Stimulated activated CD4-positive, alpha-beta T cell treated with anti-CD3 and anti-CD28 coated beads, Interleukin-1b, Interleukin-23, amount 100 ng/mL, for 1 hour (primary cell): ENCODE measurements at places on chromosomes 4 and X.

DNA sequence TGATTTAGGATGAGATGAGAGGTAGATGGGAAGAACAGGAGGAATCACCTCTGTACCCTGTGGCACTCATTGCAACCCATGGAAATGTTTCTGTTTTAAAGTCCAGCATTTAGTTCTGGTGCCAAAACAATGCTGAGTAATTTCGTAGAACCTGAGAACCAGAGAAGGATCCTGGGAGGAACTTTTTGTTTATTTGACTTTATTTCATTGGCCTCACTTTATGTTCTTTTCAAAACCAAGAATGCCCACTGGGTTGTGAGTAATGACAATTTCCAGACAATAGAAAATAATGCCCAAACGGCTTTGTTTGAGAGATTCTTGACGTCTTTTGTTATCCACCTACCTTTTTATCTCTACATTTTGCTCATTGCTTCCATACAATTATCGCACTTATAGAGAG, 111.3 kb downstream of the SHROOM3 start:
- DNase-seq: no peak

DNA sequence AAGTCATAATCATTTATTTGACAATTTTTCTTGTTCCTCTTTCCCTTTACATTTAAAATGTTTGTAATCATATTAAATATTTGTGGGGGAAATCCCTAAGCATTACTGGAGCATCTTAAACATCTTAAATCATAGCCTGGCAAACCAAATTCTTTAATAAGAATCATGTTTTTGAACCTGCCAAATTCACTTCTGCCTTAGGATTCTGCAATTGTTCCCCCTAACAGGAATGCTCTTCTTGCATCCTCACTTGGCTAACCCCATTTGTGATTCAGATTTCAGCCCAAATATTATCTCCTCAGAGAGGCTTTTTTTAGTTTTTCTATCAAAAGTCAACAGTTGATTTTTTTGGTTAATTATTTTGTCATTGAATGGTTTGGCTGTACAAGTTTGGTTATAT, 241.1 kb downstream of the MAPK10 start:
- DNase-seq: no peak

DNA sequence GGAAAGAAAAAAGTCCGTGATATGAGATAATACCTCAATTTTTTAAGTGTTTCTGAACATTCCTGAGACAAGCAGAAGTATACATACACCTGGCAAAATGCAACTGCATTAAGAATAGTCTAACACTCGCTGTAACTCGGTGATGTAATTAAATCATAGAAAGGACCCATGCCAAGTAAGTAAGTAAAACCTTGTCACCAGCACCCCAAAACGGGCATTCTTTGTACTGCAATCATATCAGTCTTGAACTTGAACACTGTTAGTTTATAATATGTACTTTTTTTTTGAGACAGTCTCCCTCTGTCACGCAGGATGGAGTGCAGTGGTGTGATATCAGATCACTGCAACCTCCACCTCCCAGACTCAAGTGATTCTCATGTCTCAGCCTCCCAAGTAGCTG, 47.4 kb downstream of the SMIM14 start:
- no peak for DNase-seq

- DNase-seq: no peak
Observed at GRCh38 chr4:53905941-53906377, 158.4 kb downstream of the CHIC2 start.

- DNase-seq: no peak
Observed at GRCh38 chr4:65193985-65194384, 476.3 kb downstream of the EPHA5 start.

GRCh38 chr4:77762531-77762930, 56.6 kb downstream of the CNOT6L start:
- no peak for DNase-seq

GRCh38 chr4:63583561-63583960, 825.7 kb downstream of the TECRL start:
- DNase-seq: no peak

- no peak for DNase-seq
Observed at GRCh38 chrX:54675762-54676161, 122.3 kb downstream of the ITIH6 start.

- no peak for DNase-seq
Observed at GRCh38 chr4:107683873-107684272, 36.2 kb downstream of the PAPSS1 start.

GRCh38 chr4:38894322-38894982, 26.8 kb downstream of the FAM114A1 start:
- DNase-seq: no peak

DNA sequence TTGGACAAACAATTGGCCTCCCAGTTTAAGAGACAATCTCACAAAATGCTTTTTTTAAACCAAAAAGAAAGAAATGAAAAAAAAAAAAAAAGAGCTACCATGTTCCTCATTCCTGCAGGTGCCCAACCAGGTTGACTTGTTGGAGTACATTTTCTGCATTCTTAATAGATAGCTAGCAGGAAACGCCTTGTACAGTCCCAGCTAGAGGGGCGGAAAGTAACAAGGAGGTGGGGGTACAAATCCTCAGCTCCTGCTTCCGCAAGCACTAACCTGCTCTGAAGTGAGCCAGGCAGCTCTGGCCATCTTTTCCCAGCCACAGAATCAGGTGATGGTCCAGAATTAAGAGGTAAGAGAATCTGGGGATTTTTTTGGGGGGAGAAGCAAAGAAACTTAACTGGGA, at the start of gene VGLL1:
TSS of gene VGLL1 (plus strand) at position 265 of the 400 bp plus-strand sequence. CDS start 3,806 bp downstream, outside the sequence.
- DNase-seq: no peak

DNA sequence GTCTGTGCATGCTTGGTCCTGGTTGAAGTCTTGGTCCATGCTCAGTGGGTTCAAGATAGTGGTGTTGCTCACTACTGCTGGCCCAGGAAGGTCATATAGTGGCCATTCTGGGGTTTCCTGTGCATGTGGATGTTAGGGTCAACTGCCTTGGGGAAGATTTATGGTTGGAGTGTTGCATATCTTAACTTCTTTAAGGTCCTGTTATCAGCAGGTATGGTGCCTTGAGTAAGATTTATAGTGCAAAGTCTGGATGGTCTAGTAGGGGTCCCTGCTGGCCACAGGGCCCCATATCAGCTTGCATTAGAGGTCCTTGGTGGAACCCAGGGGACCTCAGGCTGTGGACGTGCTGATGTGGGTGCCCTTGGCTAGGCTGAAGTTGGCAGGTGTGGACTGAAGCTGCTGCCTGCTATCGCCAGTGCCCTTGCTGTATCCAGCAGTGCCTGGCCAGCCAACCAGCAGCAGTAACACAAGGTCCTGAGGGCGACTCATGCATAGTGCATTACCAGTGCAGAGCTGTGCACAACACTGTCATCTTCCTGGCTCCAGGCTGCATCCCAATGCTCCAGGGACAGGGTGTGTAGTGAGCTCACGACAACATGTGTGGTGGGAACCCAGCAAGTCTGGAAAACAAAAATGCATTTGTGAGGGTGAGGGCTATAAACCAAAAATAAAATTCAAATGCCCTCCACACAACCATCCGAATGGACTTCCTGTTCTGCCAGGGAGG, 61.0 kb downstream of the BEX3 start:
- no peak for DNase-seq

DNA sequence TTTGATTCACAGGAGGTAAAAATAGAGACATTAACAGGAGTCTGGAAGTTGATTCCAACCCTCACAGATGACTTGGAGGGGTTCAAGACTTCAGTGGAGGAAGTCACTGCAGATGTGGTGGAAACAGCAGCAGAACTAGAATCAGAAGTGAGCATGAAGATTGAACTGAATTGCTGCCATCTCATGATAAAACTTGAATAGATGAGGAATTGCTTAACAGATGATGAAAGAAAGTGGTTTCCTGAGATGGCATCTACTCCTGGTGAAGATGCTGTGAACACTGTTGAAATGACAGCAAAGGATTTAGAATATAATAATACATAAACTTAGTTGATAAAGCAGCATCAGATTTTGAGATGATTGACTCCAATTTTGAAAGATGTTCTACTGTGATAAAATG, 76.5 kb downstream of the RELL1 start:
- DNase-seq: no peak

DNA sequence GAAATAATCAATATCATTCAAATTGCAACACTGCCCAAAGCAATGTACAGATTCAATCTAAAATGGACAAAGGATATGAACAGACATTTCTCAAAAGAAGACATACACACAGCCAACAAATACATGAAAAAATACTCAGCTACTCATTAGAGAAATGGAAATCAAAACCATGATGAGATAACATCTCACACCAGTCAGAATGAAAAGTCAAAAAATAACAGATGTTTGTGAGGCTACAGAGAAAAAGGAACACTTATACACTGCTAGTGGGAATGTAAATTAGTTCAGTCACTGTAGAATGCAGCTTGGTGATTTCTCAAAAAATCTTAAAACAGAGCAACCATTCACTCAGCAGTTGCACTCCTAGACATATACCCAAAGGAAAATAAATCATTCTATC, 205.2 kb downstream of the DKK2 start:
- DNase-seq: no peak

- DNase-seq: no peak
Observed at GRCh38 chr4:56757261-56757746, 64.2 kb downstream of the SPINK2 start.

GRCh38 chrX:64395568-64395929, 297 bp upstream of the MTMR8 start:
- DNase-seq: no peak

DNA sequence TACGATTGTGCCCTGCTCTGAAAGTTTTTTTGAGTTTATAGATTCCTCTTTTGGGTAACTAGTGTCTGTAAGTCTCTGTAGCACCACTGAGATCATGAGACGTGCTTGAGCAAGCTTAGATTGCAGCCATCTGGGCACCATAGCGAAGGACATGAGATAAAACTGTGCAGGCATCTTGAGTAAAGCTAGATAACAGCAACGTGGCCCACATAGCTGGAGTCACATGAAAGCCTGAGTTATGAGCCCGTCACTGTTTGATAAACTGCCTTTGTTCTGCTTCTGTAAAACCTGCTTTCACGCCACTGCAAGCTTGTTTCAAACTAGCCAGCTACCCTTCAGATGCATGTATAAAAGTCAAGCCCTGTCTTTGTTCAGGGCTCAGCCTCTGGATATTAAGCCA, 359.1 kb upstream of the CXorf51A start:
- DNase-seq: no peak

DNA sequence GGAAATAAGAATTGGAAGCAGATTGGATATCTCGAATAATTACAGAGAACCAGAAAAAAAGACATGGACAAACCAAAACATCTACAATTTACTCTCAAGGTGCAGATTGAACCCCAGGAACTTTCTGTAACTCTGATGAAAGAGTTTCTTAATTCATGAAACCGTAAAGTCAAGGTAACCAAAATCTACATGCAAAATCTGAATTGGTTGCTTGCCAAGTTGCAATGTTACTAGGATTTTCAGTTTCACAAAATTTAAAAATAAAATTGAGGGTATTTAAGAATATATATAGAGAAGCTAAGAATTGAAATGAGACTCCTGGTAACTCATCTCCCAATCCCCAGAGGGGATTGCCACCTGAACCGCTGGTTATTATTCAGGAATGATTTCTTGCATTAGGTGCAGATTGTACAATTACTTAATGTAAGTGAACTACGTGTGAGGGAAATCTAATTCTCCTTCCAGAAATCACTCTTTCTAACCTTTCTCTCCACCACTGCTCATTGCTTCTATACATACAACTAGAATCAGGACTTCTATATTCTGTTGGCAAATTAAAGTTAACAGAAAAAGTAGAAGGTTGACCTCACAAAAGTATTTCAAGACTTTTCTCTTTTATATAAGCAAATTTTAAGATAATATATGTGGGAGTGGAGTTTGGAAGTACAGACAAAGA, 221.5 kb upstream of the NDST4 start:
- no peak for DNase-seq

GRCh38 chr4:38365748-38366310, 298.2 kb upstream of the KLF3 start:
- DNase-seq: no peak

DNA sequence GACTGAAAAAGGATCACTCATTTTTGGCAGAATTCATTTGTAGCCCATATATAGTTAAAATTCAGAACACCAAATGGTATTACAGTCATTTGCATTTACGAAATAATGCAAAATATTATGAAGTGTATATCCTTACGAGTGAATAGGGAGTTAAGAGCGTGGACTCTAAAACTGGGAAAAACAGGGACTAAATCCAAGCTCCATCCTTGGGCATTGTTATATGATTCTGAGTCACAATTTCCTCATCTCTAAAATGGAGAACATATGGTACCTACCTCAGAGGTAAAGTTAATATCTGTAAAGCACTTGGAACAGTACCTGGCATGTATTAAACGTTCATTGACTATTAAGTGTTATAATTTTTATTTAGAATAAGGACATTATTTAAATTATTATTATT, 106.3 kb downstream of the ZAR1 start:
- DNase-seq: no peak

GRCh38 chr4:182738283-182739047, 178.7 kb downstream of the DCTD start:
- DNase-seq: no peak

- DNase-seq: no peak
Observed at GRCh38 chr4:139189972-139190371, 13.0 kb upstream of the ELF2 start.

DNA sequence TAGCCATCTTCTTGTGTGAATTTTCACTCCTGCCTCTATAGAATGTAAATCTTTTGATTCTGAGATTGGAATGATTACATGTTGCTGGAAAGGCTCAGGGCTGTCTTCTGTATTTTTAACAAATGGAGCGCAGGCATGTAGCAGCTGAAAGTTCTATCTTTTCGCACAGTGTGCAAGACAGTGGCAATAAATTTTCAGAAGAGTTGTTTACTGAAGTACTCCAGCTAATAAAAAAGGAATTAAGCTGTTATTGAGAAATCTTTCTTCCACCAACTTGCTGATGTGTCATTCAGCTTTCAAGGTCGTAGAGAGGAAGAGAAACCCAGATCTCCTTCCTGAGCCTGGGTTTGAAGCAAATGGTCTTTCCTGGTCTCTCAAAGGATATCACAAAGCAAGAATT, 122.0 kb upstream of the PUDP start:
- no peak for DNase-seq

GRCh38 chr4:128565565-128566186, 243.8 kb upstream of the JADE1 start:
- no peak for DNase-seq

DNA sequence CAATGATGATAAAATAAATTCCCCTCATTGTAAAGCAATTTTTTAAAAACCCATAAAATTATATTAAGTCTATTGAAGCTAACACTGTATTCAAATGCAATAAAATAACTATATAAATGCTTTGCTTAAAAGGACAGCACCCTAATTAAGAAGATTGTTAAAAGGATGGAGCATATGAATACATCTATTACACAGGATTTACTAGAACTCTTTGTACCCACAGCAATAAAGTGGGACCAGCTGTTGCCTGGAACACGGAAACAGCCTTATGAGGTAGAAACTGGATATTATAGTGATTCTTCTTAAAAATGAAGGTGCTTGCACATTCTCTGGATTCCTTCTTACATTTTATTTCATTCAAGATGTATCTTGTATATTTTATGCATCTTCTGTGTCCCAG, 298.7 kb upstream of the KLF3 start:
- no peak for DNase-seq

DNA sequence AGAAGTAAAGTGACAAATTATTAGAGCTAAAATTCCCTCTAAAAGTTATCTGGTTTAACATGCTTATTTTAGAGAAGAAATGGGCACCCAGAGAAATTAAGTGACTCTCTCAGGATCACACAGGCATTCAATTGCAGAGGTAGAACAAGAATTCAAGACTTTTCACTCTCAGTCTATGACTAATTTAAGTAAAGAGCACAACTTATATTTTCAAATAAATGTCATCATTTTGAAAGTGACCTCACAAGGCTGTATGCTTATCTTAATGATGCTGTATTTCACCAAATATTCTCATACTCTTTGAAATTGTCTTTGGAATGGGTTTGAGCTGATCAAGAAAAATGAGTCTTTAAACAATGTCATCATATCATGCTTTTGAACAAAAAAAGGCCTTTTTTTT, 15.3 kb downstream of the GPR174 start:
- no peak for DNase-seq
